ENCODE measurements at places on chromosomes 7 and 10.

GRCh38 chr10:58518775-58519174 is 6.1 kb downstream of the BICC1 start:
- no peak for DNase-seq

GRCh38 chr10:89351780-89352597 is 24.2 kb downstream of the IFIT3 start:
- no peak for DNase-seq

DNA sequence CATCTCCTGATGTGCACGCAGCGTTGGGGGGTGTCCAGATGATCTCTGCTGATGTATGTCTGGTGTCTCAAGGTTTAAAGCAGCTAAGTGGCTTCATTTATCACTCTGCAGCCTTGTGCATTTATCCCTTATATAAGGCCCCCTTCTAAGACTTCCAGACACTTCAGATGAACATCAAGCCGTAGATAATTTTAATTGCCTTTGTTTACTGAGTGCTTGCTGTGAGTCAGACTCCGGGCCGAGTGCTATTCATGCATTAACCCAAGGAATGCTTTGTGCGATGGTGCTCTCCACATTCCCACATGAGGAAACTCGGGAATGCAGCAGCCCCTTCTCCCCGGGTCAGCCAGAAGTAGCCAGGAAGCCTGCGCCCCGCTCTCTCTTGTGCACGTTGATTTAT is 328.6 kb upstream of the COBL start:
- no peak for DNase-seq

GRCh38 chr10:71999360-72000072 is 35.3 kb downstream of the CHST3 start:
- DNase-seq: no peak

DNA sequence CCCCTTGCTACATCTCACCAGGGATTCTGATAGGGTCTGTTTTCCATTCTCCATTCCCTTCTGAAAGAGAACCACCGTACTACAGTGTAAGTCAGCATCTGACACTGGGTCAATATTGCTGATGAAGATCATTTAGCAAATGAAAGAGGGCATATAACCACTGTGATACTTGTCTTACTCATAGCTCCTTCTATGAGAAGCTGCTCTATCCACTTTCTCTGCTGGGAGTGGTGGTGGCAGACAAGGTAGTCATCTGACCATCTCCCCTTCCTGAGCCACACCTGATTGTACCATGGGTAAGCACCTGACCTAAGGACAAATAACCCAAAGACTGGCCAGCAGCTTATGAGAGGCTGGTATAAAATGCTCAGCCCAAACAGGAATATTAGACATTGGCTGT is 220.4 kb downstream of the DOCK4 start:
- DNase-seq: no peak
